NCI-H510A treated with DMSO at 0.1 percent for 48 hours (cell line): ENCODE measurements at places on chromosomes 6 and 20.
A peak's percentile ranks its signal among the peaks of the same experiment; 100 is the strongest.

DNA sequence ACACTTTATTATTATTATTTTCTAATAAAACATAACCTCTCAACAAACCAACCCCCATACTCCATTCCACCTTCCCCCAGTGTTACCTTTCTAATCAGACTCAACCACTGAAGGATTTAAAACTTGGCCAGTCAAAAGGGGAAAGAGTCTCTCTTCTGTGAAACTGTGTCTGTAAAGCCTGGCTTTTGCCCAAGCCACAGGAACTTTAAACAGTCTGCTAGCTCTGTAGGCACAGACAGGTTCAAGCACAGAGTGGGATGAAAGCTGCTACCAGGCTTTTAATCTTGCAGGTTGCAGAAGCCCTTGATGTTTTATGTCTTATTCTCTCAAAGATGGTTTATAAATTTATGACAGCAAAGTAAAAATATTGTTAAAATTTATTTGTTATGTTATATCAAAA lies 585.7 kb downstream of the TENT5A start:
- no peak for DNase-seq

DNA sequence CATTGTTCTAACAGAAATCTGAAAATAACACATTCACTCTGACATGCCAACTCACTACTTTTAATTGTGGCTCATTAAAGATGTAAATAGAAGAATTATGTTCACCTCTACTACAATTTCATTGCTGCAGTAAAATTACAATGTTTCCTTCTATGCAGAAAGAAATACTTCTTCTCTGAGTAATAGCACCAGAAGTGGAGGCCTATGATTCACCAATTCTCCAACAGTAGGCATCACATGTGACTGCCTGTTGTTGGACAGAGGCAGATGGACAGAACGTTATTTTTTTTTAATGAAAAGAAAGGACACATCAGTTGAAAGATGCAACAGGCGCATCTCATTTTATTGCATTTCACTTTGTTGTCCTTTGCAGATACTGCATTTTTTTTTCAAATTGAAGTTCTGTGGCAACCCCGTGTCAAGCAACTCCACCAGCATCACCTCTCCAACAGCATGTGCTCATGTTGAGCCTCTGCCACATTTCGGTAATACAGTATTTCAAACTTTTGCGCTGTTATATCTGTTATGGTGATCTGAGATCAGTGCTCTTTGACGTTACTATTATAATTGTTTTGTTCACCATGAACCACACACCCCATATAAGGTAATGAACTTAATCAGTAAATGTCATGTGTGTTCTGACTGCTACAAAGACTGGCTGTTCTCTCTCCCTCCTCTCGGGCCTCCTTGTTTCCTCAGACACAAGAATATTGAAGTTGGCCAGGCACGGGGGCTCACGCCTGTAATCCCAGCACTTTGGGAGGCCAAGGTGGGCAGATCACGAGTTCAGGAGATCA lies 121.4 kb downstream of the ATXN1 start:
- DNase-seq = no peak

DNA sequence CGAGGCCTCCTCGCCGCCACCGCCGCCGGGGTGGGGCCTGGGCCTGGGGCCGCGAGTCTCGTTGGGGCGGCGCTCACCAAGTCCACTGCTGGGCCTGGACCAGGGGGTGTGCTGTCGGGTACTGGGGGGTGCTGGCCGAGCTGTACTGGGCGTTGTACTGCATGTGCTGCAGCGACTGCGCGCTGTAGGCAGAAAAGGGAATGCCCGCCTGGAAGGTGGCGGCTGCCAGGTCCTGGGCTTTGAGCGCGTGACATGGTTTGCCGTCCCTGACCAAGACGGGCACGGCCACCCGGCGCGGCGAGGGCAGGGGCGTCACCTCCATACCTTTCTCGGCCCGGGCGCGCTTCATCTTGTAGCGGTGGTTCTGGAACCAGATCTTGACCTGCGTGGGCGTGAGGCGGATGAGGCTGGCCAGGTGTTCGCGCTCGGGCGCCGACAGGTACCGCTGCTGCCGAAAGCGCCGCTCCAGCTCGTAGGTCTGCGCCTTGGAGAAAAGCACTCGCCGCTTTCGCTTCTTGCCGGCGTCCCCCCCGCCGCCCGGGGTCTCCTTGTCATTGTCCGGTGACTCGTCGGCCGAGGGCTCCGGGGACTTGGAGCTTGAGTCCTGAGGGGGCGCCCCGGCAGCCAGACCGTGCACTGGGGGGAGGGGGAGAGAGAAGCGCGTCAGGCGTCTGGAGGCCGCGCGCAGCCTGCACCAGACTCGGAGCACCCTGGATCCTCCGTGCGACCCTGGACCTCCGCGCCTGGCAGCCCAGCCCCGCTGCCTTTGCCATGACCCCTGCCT lies 1.8 kb downstream of the NKX2-2 start:
- no peak for DNase-seq

- peak; percentile 17 for DNase-seq
These were observed 153.6 kb downstream of the BMP2 start for GRCh38 chr20:6920991-6921613.

- no peak for DNase-seq
These were observed 62.0 kb downstream of the TRERF1 start for GRCh38 chr6:42389736-42390135.

GRCh38 chr20:38635721-38636288 lies 34.2 kb downstream of the ARHGAP40 start:
- no peak for DNase-seq

GRCh38 chr20:54093423-54094267 lies 23.3 kb upstream of the BCAS1 start:
- no peak for DNase-seq

GRCh38 chr20:59976156-59976782 lies 18.0 kb downstream of the CDH26 start:
- no peak for DNase-seq

DNA sequence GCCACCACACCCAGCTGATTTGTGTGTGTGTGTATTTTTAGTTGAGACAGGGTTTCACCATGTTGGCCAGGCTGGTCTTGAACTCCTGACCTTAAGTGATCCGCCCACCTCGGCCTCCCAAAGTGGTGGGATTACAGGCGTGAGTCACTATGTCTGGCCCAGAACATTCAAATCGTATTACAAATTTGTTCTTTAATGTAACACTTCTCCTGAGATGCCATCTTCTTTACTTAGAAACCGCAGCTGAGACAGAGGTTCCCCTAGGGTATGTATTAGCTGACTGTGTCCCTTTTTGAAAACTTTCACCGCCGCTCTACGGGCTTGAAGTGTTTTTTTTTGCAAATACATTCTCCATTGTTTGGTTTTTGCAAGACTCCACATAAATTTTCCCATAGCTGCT lies 62.6 kb downstream of the TOX2 start:
- DNase-seq = no peak

DNA sequence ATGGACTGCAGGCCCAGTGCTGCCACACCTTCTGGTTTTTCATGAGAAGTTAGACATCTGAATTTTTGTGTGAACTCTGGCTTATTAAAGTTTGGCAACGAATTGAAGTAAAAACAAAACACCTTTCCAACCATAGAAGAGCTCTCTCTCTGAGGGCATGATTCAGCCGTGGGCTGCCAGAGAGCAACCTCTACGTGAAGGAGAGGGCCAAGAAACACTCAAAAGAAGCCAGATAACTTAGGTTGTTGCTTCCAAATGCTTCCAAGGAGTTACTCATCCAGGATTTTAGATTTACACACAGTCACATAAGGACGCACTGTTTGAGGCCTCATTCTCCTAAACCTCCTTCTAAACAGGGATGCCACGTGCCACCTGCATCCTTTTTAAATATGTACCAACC lies 65.5 kb downstream of the NRN1 start:
- DNase-seq = no peak

- DNase-seq = no peak
These were observed 4.2 kb upstream of the BMP6 start for GRCh38 chr6:7721649-7722048.

GRCh38 chr20:60237981-60238380 lies 279.8 kb downstream of the CDH26 start:
- DNase-seq = no peak

DNA sequence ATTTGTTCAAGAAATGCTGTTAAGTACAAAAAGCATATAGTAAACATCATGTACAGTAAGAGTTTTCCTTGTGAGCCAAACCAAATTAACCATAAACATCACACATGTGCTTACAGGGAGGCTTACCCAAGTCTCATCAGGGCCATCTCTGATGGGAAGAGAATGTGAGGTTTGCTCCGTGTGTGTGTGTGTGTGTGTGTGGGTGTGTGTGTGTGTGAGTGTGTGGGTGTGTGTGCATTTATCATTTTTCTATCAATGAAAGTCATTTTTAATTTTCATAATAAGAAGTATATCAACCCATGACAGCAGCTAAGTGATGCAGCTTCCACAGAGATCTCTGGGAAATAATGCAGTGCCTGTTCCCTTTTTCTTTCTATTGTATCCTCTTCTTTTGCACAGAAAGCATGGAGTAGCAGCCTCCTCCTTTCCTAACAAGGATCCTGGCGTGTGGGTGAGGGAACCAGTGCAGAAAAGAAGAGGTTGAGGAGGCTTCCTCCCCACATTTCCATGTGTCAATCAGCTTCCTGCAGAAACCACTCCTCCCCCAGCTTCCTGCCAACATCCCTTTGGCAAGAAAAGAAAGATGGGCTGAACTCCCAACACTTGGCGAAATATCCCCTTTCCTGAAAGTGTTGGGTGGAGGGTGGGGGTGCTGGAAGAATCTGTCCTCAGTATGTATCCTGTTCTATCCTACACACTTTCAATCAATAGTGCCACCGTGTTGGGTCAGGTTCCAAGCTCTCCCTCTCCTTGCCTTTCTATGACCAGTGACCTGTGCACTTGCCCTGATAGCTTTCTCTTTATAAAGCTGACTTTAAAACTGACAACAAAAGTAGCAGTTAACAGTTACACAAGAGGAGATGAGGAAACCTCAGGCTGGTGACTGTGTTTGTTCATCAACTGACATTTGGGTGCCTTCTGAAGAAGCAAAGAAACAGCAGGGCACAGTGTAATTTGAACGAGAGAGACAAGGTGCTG lies 251.8 kb upstream of the CITED2 start:
- DNase-seq = no peak

- no peak for DNase-seq
These were observed 22.3 kb downstream of the FAM50B start for GRCh38 chr6:3871515-3871914.

DNA sequence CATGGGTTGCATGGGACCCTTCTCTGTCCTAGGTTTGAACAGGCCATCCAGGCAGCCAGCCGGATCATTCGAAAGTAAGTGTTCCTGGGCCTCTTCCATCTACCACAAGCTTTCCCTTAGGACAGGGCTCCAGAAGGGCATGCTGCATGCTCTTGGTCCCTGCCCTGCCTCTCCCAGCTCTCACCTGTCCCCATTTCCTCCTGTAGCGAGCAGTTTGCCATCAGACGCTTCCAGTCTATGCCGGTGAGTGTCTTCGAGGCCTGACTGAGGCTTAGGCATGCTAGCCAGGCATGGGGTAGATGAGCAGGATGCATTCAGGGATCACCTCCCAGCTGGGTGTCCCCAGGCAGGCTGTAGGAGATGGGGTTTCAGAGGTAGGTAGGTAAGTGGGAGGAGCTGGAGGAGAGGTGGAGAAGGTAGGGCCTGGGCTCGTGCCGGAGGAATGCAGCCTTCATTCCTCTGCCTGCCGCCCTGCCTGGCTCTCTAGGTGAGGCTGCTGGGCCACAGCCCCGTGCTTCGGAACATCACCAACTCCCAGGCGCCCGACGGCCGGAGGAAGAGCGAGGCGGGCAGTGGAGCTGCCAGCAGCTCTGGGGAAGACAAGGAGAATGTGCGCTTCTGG lies 4.3 kb downstream of the CDC25B start:
- DNase-seq = peak; percentile 37

GRCh38 chr6:107564589-107564951 lies 74.7 kb downstream of the SOBP start:
- no peak for DNase-seq

DNA sequence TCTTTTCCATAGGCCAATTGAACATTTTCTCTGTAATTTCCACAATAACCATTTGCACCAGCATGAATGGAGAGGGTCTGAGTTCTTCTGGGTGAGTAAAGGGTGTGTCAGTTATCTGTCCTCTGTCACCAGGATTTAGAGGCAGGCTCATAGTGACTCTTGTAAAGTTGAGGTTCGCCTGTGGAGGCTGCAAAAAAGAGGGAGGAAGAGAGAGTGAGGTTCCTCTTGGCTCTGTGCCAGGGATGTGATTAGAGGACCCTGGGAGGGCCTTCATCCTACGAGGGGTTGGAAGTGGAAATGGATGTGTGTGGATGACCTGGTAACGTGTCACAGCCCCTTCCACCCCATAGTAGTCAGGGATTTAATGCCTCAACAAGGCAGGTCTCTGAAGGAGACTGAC lies 242.0 kb downstream of the ESR1 start:
- no peak for DNase-seq
